A549 (cell line): ENCODE measurements at places on chromosomes 4 and X. TPM values are rescaled to one million over a fixed set of nuclear protein-coding genes. Genes with fewer than 3 reads are reported as not detected.

- DNase-seq: no peak
Measured at GRCh38 chrX:24796204-24796603, 102.5 kb downstream of the POLA1 start.

The PHOX2B gene
- polyA plus RNA-seq: not detected in 3 replicates

DNA sequence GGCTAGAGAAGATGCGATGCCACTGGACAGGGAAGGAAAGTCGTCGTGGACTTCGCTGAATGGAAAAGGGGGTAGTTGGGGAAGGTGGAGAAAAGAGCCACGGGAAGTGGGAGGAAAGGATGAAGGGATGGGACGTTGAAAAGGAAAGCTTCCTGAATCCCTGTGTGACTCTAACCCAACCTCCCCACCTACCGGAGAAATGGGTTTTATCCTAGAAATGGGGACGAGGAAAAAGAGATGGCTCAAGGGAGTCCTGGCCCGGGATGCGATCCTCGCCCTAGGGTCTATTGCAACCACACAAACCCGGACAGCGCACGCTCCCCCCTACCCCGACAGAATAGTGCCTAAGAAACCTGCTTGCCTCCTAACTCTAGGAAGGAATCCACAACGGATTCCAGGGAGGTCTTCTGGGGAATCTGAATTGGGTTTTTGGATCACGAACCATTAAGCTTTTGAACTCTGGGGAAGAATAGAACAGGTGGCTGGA is 738 bp upstream of the TSPAN5 start:
- DNase-seq: peak; percentile 43

DNA sequence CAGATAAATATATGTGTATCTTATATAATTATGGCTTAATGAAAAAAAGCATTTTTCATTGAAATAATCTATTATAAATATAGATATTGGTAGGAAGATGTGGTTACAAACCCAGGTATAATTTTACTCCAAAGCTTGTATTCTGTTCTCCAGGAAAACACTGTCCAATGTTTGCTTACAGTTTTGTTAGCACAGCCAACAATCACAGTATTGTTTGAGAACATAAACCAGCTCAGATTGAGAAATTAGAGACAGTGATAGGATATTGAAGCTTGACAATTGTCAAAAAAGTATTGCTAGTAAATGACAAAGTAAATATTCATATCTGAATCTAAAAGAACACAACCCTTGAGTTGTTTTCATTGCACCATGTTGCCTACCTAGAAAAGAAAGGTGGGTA is 228.8 kb downstream of the ADGRL3 start:
- DNase-seq: no peak

GRCh38 chr4:61520681-61521160 is 320.6 kb downstream of the ADGRL3 start:
- no peak for DNase-seq

The RAB40A gene
- polyA plus RNA-seq: 0.08 TPM in 1 of 3 replicates, not detected in the others

DNA sequence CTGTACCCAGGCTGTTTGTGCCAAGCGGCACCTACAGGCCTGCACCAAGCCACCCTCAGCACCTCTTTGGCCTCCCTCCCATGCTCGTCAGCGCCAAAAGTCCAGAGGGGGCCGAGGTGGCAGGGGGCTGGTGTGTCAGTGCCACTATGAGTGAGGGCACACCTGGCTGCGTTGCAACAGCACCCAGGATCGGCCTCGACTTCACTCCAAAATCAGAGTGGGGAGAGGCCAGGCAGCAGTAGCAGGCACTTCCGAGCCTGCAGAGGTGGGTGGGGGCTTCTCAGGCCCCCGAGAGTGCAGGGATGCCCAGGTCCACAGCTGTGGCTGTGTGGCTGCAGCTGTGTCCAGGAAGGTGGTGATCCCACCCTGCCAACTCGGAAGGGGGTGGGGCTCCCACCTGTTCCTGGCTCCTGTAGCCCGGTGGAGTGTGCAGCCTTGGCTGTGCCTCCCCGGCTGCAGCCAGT is 58.5 kb downstream of the PPA2 start:
- no peak for DNase-seq

GRCh38 chrX:136692271-136692670 is 44.3 kb downstream of the CD40LG start:
- no peak for DNase-seq

DNA sequence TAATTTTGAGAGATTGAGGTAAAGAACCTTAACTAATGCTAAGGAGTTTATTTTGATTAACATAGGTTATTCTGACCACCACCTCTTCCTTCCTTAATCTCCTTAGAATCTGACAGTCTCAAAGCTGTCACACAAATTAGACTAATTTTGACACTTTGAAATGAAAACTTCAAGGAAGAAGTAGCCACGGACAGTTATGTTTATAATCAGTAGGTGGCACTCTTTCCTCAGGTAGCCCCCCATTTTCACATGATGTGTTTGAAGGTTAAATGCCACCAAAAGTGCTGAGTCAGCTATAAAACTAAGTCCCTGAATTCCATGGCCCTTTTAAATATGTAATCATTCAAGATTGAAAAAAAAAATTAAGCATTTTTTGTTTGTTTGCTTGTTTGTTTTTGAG is 22.4 kb downstream of the TMEM33 start:
- DNase-seq: peak; percentile 11

The ADH6 gene
- polyA plus RNA-seq: 0.12 to 0.16 TPM in 2 of 3 replicates, not detected in the other

- no peak for DNase-seq
Measured at GRCh38 chr4:146105464-146105863, 70.1 kb upstream of the LSM6 start.
